ENCODE measurements at places on chromosomes 16 and 17.

DNA sequence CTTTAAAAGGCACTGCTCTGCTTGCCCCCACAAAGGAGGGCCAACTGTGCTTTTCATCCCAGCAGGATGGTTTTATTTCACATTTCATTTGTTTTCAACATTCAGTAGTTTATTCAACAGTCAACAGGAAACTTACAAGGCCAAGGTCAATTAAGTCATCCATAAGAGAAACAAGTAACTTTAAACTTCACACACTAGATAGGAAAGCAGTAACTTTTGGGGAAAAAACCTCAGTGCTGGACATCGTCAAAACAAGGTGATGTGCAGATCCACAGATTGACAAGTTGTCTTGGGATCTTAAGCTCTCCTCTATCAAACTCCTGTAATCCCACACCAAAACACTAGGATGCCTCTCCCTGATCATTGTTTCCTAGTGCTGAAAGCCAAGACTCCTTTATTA is 18.5 kb downstream of the NFE2L1 start:
- DNase-seq = no peak

- no peak for DNase-seq
Observed at GRCh38 chr17:33992113-33992512, 263.0 kb upstream of the CCL2 start.

- no peak for DNase-seq
Observed at GRCh38 chr16:286491-287297, 3.7 kb downstream of the PDIA2 start.

- DNase-seq = no peak
Observed at GRCh38 chr17:64354824-64355535, 35.7 kb downstream of the PECAM1 start.

- DNase-seq = no peak
Observed at GRCh38 chr17:42598905-42599304, 10.3 kb downstream of the RETREG3 start.

All from activated naive CD4-positive, alpha-beta T cell treated with Interleukin-2 at 50 U/mL for 16 hours (primary cell).